ENCODE measurements at places on chromosomes 1 and 21.

DNA sequence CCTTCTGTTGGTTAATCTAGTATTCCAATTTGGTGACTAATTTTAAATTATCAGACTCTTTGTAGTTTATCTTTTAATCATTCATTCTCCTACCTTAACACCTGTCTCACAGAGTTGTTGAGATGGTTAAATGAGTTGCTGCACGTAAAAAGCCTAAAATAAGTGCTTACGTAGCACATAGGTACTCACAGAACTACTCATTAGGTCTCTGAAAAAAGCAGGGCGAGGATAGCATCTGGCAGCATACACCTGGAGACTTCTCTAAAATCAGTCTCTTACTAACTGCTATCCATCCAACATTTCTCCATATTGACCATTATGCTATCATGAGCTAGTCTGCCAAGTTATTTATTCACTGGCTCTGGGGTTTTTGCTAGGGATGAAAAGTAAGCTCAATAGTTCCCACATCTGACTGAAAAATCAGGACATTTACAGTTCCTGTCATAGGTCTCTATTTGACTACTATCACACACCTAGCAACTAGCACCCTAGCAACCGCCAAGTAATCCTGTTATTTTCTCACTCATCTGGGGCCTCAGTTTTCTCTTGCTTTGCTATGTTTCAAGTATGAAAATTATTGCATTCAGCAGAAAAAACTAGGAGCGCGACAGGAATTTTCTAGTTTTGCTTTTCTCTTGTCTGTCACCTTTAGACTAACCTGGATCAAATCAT is 11.2 kb downstream of the CSDE1 start:
- no peak for DNase-seq
- H3K27ac ChIP-seq: no peak overlapping the region
- no peak overlapping the region for H3K4me3 ChIP-seq
- peaks cover 40% of the 10 kb centered on the region for H3K36me3 ChIP-seq

DNA sequence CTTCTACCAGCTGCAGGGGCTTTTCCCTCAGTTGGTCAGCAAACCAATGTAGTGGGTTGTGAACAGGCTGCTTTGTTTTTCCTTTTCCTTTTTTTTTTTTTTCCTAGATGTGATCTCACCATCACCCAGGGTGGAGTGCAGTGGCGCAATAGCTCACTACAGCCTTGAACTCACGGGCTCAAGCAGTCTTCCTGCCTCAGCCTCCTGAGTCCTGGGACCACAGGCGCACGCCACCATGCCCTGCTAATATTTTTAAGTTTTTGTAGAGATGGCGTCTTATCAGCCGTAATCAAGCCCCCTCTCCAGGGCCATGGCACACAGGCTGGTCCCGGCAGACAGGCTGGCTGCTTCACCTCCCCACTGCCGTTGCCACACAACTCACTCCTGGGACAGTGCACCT is 3.4 kb upstream of the TRIM11 start:
- H3K27ac ChIP-seq: no peak overlapping the region
- no peaks in the 10 kb centered on the region for H3K36me3 ChIP-seq
- no peaks in the 10 kb centered on the region for H3K27me3 ChIP-seq
- H3K4me1 ChIP-seq: peaks cover 15% of the 10 kb centered on the region
- no peak for DNase-seq
- H3K4me3 ChIP-seq: no peak overlapping the region

DNA sequence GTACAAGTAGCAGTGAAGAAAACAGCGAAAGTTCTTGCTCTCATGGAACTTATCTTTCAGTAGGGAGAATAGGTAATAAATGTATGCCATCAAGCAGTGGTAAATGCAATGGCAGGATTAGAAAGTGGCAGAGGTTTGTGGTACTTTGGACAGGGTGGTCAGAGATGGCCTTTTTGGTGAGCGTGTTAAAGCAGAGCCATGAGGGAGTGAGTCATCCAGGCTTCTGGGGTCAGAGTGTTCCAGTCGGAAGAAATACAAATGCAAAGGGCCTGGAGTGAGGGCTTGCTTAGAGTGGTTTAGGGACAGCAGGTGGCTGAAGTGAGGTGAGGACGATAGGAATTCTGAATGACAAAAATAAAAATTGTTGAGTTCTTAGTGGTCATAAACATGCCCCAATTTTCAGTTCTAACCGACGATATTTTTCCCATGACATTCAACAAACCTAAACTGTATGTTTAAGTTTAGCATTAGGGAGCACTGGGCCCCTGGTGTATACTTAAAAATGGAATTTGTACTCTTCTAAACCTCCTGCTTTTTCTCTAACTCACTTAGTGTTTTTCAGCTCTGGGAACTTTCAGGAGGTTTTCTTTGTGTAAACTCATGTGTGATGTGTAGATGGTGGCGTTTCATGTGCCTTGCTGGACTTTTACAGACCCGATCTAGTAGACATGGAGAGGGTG is 78.2 kb downstream of the MACF1 start:
- H3K36me3 ChIP-seq: peaks cover 59% of the 10 kb centered on the region
- no peak for DNase-seq
- no peaks in the 10 kb centered on the region for H3K27me3 ChIP-seq
- peaks cover 6% of the 10 kb centered on the region for H3K4me1 ChIP-seq
- H3K27ac ChIP-seq: no peak overlapping the region
- H3K4me3 ChIP-seq: no peak overlapping the region

- H3K36me3 ChIP-seq: no peaks in the 10 kb centered on the region
- H3K4me3 ChIP-seq: no peak overlapping the region
- H3K4me1 ChIP-seq: no peaks in the 10 kb centered on the region
- no peak overlapping the region for H3K27ac ChIP-seq
Measured at GRCh38 chr1:60126723-60127122, 53.2 kb upstream of the C1orf87 start.

DNA sequence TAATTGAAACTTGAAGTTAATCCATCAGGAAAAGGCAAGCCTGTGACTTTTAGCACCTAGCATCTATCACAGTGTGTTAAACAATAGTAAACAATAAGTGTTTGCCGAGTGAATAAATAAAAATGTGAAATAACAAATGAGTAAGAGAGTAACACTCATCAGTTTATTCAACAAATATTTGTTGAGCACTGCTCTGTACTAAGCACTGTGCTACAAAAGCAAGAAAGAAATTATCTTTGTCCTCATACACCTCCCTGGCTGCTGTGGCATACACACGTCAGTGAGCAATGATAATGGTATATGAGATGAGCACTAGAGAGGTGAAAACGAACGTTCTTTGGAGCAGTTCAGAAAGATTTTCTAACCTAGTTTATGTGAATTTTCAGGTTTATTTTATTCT is 295.0 kb upstream of the LRRC7 start:
- no peak overlapping the region for H3K4me3 ChIP-seq
- no peak for DNase-seq
- no peaks in the 10 kb centered on the region for H3K36me3 ChIP-seq
- no peaks in the 10 kb centered on the region for H3K4me1 ChIP-seq
- no peaks in the 10 kb centered on the region for H3K27me3 ChIP-seq
- no peak overlapping the region for H3K27ac ChIP-seq

GRCh38 chr1:205523891-205524793 is 19.7 kb downstream of the CDK18 start:
- no peaks in the 10 kb centered on the region for H3K36me3 ChIP-seq
- peaks cover 4% of the 10 kb centered on the region for H3K4me1 ChIP-seq
- peak; percentile 46 for DNase-seq

DNA sequence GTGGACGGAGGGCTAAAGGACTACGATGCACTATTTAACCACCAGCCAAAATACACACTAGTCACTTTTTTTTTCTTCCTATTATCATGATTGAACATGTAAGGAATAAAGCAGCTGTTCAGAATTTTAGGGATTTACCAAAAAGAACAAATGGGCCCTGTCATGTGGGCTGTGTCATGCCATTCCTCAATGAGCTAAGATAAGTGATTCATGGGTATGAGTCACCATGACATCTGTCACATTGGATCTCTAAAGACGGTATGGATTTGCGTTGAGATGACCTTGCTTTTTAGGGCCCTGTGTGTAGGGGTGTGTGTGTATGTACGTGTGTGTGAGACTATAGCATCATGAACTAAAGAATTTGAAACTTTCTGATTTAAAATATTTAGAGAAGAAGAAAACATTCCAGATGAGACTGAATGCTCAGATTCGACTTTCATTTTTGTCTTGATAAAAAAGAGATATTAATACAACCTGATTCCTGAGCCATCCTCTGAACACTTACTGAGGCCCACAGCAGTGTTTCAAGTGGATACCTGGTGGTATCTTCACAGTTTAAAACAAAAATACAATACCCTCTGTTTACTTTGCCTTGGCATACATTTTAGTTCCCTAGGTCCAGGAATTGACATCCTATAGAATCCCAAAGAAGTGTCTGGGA is 246.1 kb upstream of the DUSP10 start:
- no peaks in the 10 kb centered on the region for H3K36me3 ChIP-seq
- H3K4me1 ChIP-seq: no peaks in the 10 kb centered on the region
- H3K27me3 ChIP-seq: no peaks in the 10 kb centered on the region
- no peak for DNase-seq
- H3K27ac ChIP-seq: no peak overlapping the region

DNA sequence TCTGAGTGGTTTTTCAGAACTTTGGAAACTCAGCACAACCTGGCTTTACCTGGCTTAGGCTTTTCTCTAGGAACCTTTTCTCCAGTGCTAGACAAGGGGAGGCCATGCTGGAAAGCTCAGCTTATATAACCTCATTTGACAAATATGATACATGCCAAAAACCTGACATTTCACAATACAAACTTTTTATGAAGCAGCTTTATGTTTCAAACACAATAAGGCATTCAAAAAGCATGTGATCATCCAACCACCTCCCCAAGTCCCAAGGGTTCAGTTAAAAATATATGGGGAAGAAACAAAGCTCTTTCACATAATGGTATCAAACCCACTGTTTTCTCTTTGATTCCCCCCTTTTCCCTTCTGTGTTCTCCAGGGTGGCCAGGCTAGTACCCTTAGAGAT is 63.7 kb downstream of the ZC3H11B start:
- no peaks in the 10 kb centered on the region for H3K27me3 ChIP-seq
- H3K27ac ChIP-seq: no peak overlapping the region
- no peaks in the 10 kb centered on the region for H3K36me3 ChIP-seq
